Colonic mucosa (tissue), 4 donors: ENCODE measurements at places on chromosomes 5 and 9. TPM values are rescaled to one million over a fixed set of nuclear protein-coding genes. Genes with fewer than 3 reads are reported as not detected.
A peak's percentile ranks its signal among the peaks of the same experiment; 100 is the strongest.

DNA sequence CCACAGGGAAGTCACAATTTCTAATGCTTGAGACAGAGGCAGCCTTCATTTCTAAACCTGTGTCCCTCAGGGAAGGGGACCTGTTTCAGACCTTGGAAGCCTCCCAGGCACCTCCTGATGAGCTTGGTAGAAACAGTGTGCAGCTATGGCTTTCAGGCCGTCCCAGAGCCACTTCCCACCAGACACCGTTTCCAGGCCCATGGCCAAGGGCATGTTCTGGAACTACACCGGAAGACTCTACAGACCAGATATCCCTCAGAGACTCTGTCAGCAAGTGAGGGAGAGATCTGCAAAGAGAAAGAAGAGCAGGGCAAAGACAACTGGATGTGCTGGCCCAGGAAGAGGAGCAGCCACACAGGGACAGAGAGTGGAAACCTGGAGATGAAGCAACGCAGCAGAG, 82.2 kb upstream of the HSPA9 start:
- no peak for DNase-seq

DNA sequence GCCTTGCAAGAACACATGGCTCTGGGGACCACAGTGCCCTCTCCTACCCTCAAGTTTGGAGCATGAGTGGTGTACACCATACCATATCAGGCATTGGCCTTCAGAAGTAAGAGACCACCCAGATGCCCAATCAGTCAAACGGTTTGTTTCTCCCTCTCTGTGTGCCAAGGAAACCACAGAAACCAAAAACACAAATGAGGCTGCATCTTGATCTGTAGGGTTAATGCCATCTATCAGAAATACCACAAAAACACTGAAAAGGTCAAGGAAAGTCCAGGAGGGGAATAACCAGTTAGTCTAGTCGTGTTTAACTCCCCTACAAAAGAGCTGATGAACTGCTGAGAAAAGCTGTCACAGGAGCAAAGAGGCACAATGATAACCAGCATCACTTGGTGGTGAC, 78.4 kb downstream of the INSYN2B start:
- no peak for DNase-seq

DNA sequence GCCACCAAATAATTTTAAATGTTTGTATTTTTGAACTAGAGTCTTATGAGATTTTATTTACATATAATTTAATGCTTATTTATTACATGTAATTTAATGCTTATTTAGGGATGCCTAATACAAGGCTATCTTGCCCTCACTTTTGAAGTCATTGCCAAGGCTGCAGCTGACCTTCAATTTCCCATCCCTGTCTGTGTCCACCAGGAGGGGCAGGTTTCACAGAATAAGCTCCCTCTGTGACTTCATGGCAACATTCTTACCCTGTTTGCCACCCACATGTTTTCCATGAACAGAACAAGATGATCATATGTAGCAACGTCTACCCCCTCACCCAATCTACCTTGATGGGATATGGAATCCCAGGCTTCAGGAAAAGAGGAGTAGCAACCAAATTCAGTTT, 27.0 kb downstream of the C5 start:
- no peak for DNase-seq

- DNase-seq, result no peak
These were observed 10.7 kb downstream of the IQGAP2 start for GRCh38 chr5:76413746-76414145.

- DNase-seq, result no peak
These were observed 40.6 kb upstream of the CPLX2 start for GRCh38 chr5:175830586-175831300.

- DNase-seq, result no peak
These were observed 385.7 kb downstream of the MTRR start for GRCh38 chr5:8254674-8255073.

GRCh38 chr5:180202939-180203573, 6.0 kb downstream of the RASGEF1C start:
- DNase-seq, result no peak

DNA sequence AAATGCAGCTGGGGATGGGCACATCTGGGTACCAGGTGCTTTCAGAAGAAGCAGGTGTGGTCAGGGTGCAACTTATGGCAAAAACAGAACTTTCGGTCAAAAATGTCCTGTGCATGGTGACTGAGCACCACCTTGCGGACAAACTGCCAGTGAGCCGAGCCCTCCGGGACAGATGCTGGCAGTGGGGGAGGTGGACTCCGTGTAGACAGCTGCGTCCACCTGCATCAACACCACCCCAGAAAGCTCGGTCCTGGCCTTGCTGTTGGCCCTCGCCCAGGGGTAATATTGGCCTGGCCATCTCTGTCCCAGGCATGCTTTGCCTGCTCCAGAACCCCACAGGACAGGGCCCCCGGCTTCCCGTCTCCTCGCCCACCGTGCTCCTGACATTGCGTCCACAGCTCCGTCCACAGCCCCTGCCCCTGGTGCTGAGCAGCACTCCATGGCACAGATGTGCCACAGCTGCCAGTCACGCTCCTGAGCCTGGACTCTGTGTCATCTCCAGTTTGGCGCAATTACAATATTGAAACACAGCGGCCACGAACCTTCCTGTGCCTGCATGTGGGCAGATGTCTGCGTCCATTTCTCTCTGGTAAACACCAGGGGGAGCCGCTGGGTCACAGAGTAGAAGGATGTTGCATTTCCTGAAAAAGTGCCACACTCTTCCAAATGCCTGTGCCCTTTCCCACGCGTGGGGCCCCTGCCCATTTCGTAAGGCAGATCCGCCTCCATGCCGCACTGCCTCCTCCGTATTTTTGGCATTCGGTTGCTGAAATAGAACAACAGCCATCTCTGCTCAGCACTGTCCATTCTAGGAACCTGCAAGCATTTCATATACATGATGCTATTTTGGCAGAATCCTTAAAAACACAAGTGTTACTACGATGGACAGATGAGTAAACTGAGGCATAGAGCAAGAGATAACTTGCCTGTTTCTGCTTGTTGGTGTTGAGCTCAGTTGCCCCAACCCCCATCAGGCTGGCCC, 33.4 kb upstream of the SLC6A19 start:
- DNase-seq, result peak; percentile 75

DNA sequence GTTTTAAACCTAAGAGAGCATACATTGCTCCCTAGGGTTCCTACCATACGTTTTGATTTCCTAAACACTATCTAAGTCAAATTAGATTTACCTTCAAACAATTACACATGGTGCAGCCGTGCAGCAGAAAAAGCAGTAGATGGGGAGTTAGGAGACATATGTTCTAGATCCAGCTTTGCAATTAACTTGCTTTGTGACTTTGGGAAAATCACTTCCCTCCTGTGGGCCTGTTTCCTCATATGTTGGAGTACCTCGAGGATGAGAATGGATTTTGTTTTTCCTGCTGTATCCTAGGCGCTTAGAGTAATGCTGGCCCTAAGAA, 711 bp downstream of the MRPL50 start:
- DNase-seq, result no peak

- DNase-seq, result no peak
These were observed 284.8 kb downstream of the PDE4D start for GRCh38 chr5:59608745-59609144.

- DNase-seq, result no peak
These were observed 1.8 kb downstream of the RALGDS start for GRCh38 chr9:133119103-133119845.

- DNase-seq, result no peak
These were observed 55.2 kb upstream of the ERBIN start for GRCh38 chr5:65871182-65871581.

Gene CHD1
- 47.3 TPM for total RNA-seq

Gene NAIP
- 10.4 TPM for total RNA-seq

Gene CTNND2
- 1.1 TPM for total RNA-seq

Gene DROSHA
- 49.2 TPM for total RNA-seq

Gene PKN3
- total RNA-seq, result 7.5 TPM

Gene CCDC192
- total RNA-seq, result not detected
